ENCODE measurements at places on chromosomes 7 and 10. TPM values are rescaled to one million over a fixed set of nuclear protein-coding genes. Genes with fewer than 3 reads are reported as not detected.

The CRTAC1 gene
- 22.0 TPM for polyA plus RNA-seq

The GAD2 gene
- polyA plus RNA-seq, result 3.6 TPM

DNA sequence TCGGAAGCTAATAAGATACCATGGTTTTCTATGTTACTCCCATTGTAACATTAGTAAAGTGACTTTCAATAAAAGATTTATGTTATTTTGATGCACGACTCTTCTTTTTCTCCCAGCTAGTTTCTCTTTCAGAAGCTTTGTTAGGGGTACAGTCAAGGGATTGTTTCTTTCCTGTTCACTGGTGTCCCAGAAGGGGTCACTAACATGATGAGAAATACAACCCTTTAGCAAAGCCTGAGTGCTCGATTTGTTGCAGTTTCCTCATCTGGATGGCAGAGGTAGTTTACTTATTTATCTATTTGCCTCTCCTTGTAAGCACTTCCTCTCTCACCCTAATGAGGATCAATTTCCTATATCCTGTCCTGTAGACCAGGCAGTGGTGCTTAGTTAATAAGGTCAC, 17.0 kb downstream of the SRI start:
- DNase-seq, result no peak

DNA sequence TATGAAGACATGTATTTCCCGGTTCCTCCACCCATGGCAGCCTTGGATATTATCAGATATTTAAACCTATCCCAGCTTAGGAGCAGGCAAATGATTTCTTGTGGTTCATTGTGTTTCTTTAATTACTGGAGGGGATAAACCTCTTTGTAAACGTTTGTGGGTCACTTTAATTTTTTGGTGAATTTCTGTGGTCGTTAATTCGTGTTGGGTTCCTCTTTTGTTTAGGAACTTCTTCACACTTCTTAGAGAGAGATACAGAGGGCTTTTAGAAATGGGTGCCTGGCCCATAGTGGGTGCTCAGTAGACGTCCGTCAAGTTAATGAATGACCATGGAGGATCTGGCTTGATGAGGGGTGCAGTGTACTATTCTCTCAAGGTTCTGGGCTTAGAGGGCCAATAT, 27.2 kb upstream of the NUB1 start:
- no peak for DNase-seq

DNA sequence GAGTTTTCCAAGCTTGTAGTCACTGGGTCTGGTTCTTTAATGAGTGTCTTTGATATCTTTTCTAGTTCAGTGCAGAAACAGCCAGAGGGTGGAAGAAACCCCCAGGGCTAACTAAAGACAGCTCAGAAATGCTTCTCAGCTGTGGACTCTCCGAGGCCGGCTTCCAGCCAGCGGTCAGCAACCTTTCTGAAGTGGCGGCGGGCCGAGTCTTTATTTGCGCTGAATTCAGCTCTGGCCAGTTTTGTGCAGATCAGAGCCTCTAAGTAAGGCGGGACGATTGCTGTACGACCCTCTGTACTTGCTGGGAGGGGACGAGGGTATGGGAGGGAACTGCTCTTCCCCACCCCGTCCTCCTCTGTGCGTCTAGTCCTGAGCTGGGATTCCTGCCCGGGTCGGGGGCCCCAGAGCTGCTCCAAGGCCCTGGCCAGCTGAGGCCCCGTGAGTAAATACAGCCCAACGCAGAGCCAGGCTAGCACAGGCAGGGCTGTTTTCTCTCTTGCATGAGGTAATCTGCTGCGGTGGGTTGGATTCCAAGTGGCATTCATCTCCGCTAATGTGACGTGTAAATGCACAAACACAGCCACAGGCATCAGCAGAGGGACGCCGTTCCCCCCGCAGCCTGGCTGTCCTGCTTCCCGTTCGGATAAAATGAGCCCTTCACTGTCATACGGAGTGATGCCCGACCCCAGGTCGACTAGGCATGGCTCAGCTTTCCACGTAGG, 159.8 kb downstream of the PIP4K2A start:
- DNase-seq, result peak; percentile 81

GRCh38 chr7:3250725-3251124, 50.3 kb upstream of the SDK1 start:
- DNase-seq, result no peak

- DNase-seq, result no peak
Measured at GRCh38 chr7:119374436-119374835, 898.5 kb upstream of the KCND2 start.

- DNase-seq, result no peak
Measured at GRCh38 chr7:143300959-143301935, 13.1 kb downstream of the CASP2 start.
